Activated CD4-positive, alpha-beta T cell treated with anti-CD3 and anti-CD28 coated beads, Interleukin-10, Interleukin-2, amounts not matched to agents 100 ng/mL and 50 ng/mL, durations not matched to agents 16 hours and 8 hours (primary cell): ENCODE measurements at places on chromosomes 11 and 22.

DNA sequence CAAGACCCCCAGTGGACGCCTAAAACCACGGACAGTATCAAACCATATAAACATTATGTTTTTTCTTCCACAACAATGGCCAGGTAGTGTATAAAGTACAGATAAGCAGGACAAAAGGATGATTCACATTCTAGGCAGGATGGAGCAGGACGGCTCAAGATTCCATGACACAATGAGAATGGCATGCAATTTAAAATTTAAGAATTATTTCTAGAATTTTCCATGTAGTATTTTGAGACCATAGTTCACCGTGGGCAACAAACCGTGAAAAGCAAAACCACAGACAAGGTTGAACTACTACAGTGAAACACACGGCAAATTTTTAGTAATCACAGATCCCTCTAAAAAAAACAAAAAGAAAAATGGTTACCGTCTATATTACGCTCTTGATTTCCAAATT lies 7.5 kb downstream of the NARS2 start:
- no peak for DNase-seq

- peak; percentile 88 for DNase-seq
These were observed 28.8 kb downstream of the TBC1D22A start for GRCh38 chr22:46791201-46791731.

- no peak for DNase-seq
These were observed 26.0 kb downstream of the TENM4 start for GRCh38 chr11:79414644-79415317.

DNA sequence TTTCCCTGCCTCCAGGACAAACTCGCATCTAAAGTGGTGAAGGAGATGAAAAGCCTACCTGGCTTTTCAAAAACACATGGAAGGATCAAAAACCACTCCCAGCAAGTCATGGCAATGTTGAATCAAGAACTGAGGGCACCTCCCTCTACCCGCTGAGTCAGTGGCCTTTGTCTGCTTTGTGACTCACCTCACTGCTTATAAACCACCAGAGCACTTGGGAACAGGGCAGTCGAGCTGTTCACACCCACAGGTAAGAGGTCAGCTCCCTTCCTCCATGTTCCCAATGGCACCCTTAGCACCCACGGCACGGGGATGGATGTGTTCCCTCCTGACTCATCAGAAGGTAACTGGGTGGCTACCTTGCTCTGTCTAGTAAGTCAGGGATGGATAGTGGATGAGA lies 21.7 kb downstream of the TENM4 start:
- DNase-seq = no peak

- no peak for DNase-seq
These were observed 560.9 kb downstream of the MIAT start for GRCh38 chr22:27218012-27218920.
